ENCODE measurements at places on chromosomes 16 and 17.

DNA sequence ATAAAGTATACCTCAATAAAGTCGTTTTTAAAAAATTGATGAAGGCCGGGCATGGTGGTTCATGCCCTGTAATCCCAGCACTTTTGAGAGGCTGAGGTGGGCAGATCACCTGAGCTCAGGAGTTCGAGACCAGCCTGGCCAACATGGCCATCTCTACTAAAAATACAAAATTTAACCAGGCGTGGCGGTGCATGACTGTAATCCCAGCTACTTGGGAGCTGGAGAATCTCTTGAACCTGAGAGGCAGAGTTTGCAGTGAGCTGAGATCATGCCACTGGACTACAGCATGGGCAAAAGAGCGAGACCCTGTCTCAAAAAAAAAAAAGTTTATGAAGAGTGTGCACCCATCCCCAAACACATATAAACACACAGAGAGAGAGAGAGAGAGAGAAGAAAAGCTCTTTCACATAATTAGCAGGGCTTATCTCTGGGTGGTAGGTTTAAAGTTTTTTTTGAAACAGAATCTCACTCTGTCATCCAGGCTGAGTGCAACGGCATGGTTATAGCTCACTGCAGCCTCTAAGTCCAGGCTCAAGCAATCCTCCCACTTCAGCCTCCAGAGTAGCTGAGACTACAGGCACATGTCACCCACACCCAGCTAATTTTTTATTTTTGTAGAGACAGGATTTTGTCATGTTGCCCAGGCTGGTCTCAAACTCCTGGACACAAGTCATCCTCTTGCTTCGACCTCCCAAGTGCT is 3.0 kb downstream of the SREBF1 start:
- no peak for DNase-seq

DNA sequence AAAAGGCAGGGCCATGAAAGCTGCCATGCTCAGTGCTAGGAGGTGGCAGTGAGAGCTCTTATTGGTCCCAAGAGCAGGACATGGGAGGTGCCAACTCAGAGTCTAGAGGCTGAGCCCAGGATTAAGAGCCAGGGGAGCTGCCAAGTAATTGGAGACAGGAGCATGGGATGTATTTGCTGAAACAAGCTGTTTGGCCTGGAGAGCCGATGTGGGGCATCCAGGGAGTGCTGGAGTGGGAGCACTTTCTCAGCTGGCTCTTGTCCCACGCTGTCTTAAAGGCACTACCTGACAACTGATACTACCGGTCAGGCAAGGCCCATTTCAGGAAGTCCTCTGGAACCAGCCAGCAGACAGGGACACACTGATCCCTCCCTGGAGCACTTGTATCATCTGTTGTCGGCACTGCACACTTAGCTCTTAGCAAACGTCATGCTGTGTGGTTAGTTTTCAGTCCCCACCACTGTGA is 19.3 kb downstream of the ANKFN1 start:
- DNase-seq = no peak

DNA sequence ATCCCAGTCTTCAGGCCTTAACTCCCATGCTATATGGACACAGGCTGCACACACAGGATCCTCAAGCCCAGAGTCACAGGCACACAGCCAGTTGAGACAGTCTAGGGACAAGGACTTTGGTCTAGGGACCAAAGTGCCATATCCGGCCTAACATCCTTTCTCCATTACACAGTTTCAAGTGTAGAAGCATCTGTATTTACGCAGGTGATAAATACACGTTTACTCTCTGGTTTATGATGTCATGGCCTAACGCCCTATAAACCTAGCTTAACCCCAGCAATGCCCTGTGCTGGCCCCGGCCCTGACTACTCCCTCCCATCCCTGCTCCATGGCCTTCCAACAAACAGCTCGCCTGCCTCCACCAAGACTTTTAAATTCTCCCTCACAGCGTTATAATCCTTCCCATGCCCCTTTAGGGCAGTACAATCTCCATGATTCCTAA is 17.1 kb downstream of the CUEDC1 start:
- DNase-seq = no peak

GRCh38 chr17:9434642-9435057 is 141.0 kb downstream of the STX8 start:
- DNase-seq = no peak

DNA sequence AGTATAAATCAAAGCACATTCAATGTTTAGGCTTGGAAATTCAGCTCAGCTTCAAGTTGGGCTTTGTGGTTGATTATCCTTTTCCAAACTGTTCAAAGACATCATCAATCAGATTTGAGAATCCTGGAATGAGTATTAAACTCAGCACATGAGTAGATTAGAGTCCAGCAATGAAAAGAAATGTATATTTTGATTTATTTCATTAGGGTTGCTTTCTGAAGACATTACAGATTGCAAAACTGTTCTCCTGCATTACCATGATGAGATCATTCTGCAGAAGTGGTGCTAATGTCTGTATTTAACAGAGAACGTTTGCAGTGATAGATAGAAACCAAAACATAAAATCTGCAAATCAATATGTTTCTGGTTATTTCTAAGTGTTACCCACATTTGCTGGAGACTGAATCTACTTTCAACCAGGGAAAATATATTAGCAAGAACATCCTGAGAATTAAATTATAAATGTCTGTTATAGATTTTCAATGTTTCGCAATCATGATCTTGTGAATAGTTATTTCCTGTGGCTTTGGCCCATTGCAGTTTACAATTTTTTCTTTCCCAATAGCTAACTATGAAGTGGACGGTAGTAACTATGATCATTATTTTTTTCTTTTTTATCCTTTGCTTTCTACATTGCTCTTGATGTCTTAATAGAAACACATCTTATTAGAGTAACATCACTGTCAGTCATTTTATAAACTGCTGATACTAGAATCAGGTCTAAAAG is 1125.7 kb upstream of the GOT2 start:
- DNase-seq = no peak

DNA sequence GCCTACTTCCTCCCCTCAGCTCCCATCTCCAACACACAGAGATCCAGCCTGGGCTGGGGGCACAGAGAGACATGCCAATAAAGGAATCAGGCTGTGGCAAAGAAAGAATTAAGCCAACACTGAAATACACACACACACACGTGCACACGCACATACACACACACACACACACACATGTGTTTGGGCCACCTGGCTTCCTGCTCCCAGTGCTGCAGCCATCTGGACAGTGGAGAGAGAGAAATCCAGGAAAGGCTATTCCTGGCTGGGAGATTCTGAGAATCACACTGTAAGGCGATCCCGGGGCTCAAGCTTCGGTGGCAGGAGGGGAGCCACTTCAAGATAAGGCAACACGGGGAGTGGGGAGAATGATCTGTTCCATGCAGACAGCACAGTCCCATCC is 72.4 kb downstream of the NOG start:
- no peak for DNase-seq

DNA sequence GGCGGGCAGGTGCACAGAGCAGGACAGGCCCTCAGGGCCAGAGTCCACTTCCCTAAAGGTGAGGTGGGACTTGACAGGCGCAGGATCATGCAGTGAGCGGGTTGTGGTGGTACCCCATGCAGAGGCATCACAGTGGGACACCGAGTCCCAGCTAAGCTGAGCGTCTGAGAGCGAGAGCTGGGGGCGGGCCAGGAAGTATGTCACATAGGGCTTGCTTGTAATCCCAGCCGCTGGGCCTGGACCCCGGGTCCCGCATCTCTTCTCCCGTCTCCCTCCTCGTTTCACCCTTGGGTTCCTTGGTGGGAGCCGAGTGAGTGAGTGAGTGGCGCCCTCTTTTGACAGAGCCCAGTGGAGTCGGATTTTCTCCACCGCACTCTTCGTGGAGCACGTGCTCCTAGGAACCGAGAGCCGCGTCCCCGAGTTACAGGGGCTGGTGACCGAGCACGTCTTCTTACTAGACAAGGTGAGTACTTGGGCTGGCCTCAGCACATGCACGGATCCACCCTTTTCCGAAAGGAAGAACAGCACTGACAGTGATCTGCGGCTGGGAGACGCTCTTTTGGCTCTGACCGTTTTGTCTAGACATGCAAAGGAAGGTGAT is 50.8 kb upstream of the ENDOV start:
- DNase-seq = no peak

GRCh38 chr16:89042711-89043551 is 50.7 kb upstream of the ACSF3 start:
- DNase-seq = no peak

DNA sequence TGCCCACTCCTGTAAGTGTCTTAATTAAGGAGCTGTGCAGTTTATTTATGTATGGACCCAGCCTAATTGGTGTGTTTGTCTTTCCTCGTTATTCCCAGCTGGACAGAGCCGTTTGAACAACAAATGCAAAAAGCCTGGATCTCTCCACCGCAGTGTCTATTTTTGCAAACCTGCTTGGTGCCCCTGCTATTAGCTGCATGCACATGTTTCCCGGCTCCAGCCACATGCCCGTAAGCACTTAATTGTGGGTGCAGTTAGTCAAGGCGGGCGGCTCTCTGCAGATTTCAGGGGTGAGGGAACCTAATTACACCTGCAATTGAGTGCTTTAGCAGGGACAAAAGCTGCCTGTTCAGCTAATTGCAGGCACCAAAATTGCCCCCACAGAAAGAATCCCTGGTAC is 74.0 kb upstream of the GSE1 start:
- DNase-seq = no peak

DNA sequence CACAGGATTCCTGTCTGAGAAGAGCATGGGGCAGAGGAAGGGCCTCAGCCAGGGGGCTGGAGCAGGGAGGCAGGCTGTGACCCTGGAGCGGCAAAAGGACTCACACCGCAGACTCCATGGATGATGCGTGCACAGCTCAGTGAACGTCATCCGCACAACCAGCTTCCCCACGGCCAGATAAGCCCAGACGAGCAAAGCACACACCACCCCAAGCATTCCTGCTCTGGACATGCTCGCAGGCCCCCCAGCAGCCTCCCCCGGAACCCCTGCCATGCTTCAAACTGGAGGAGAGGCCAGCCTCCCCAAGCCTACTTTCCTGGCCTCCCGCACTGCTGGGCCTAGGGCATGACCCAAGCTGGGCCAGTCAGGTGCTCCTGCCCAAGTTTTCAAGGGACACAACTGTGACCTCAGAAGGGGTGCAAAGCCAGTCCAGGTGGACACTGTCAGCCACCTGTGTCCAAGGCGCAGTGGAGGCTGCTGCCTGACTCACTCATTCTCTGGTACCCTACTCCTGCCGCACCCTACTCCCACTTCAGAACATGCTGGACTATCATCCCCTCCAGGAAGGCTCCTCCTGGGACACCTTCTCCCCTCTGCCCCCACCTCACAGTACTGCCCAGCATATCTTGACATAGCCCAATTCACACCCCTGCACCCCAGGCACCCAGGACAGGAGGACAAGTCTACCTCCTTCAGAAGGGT is 4.8 kb downstream of the BCAR1 start:
- DNase-seq = no peak

DNA sequence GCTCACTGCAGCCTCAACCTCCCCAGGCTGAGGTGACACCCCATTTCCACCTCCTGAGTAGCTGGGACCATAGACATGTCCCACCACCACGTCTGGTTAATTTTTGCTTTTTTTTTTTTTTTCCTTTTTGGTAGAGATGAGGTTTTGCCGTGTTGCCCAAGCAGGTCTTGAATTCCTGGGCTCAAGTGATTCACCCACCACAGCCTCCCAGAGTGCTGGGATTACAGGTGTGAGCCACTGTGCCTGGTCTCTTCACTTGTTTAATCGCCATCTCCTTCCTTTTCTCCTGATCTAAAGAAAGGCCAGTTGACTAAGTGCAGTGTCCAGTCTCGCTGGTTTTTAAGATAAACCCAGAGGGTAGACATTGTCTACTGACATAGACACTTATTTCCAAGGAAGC is 152.0 kb downstream of the C16orf95 start:
- no peak for DNase-seq

- DNase-seq = no peak
These were observed 28.0 kb upstream of the LITAF start for GRCh38 chr16:11614587-11615175.

GRCh38 chr17:50949128-50949988 is 83.2 kb upstream of the TOB1 start:
- DNase-seq = no peak

GRCh38 chr17:19979917-19980770 is 2.5 kb upstream of the AKAP10 start:
- no peak for DNase-seq

- no peak for DNase-seq
These were observed 43.4 kb upstream of the RASD1 start for GRCh38 chr17:17539591-17539990.

- no peak for DNase-seq
These were observed 181.2 kb upstream of the TBX2 start for GRCh38 chr17:61218438-61218837.

DNA sequence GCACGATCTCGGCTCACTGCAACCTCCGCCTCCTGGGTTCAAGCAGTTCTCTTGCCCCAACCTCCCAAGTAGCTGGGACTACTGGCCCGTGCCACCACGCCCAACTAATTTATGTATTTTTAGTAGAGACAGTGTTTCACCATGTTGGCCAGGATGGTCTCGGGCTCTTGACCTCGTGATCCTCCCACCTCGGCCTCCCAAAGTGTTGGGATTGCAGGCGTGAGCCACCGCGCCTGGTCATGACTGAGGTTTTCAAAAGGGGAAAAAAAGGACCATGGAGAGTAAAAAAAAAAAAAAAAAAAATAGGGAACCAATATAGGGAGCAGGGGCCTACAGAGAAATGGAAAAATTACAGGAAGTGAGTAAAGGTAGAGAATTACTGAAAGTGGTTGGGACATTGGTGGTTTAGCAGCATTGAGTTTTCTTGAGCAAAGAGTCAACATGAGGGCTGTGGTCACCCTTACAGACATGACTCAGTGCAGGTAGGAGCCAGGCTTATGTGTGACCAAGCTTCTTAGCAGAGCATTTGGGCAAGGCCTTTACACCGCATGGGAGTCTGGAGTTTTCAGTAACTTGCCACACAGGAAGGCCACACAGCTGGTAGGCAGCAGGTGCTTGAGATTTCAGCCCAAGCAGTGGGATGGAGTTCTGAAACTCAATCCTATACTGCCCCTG is 447.3 kb downstream of the HS3ST3B1 start:
- DNase-seq = no peak

GRCh38 chr17:29151567-29151966 is 28.6 kb downstream of the MYO18A start:
- no peak for DNase-seq

DNA sequence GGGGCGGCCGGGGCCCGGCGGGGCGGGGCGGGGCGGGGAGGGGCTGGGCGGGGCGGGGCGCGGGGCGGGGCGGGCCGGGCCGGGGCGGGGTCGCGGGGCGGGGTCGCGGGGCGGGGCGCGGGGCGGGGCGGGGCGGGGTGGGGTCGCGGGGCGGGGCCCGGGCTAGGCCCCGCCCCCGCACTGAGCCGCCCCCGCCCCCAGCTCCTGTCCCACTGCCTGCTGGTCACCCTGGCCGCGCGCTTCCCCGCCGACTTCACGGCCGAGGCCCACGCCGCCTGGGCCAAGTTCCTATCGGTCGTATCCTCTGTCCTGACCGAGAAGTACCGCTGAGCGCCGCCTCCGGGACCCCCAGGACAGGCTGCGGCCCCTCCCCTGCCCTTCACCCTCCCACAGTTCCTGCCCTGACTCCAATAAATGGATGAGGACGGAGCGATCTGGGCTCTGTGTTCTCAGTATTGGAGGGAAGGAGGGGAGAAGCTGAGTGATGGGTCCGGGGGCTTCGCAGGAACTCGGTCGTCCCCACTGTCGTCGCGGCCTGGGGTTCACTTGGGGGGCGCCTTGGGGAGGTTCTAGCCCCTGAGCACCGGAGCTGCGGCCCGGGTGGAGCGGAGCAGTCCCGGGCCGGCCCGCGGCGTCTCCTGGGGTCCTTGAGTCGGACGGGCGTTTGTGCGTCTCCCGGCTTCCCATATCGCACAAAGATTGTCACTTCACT is 795 bp upstream of the HBM start:
- DNase-seq = no peak
